Dermis microvascular lymphatic vessel endothelial cell (primary cell): ENCODE measurements at places on chromosomes 16 and 17. TPM values are rescaled to one million over a fixed set of nuclear protein-coding genes. Genes with fewer than 3 reads are reported as not detected.

GRCh38 chr16:71722801-71723536 is 1.5 kb downstream of the PHLPP2 start:
- DNase-seq: peak; percentile 73

The NPIPA8 gene
- not detected in 2 replicates for total RNA-seq

DNA sequence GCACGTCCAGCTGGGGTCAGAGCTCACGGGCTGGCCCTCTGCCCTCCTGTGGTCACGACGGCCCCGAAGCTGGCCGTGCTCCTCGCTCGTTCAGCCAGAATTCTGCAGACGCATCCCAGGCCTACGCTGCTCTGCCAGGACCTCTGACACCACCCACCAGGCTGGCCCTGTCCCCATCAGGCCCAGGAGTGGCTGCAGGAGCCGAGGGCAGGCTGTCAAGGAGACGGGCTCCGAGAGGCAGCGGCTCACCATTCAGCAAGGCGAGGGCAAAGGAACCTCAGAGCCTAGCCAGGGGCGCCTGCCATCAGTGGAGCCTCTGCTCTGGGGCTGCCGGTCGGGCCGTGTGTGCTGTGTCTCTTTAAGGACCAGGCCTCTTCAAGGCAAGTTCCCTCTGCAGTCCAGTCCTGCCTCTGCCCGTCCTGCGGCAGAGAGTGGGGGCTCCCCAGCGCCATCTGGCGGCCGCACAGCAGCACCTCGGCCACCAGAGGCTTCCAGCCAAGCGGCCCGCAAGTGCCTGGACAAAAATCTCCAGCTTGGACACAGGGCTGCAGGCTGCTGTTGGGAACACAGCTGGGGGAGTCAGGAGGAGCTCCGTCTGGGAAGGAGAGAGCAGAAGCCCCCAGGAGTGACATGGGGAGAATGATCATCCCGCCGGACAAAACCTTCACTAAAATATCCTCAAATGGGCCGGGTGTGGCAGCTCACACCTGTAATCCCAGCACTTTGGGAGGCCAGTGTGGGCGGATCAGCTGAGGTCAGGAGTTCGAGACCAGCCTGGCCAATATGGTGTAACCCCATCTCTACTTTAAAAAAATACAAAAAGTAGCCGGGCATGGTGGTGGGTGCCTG is 7.4 kb upstream of the ABR start:
- peak; percentile 83 for DNase-seq

DNA sequence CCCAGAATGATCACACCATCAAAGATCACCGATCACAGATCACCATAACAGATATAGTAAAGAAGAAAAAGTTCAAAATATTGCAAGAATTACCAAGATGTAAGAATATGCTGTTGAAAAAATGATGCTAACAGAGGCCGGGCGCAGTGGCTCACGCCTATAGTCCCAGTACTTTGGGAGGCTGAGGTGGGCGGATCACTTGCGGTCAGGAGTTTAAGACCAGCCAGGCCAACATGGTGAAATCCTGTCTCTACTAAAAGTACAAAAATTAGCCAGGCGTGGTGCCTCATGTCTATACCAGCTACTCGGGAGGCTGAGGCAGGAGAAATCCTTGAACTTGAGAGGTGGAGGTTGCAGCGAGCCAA is 53.2 kb downstream of the CPPED1 start:
- DNase-seq: no peak

The NPEPPS gene
- 62.9 and 78.0 TPM in 2 replicates for total RNA-seq

DNA sequence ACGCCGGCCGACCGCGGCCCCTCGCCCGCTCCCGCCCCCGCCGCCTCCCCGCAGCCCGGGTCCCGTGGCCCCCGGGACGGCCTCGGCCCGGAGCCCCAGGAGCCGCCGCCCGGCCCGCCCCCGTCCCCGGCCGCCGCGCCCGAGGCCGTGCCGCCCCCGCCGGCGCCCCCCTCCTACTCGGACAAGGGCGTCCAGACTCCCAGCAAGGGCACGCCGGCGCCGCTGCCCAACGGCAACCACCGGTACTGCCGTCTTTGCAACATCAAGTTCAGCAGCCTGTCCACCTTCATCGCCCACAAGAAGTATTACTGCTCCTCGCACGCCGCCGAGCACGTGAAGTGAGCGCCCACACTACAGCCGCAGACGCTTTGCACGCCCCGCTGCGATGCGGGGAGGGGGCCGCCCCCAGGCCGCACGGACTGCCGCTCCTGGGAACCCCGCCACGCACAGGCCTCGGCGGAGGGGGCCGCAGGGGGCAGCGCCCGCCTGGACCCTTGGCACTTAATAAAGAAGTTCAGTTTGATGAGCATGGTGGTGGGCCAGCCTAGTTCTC is 35.5 kb upstream of the ZC3H18 start:
- no peak for DNase-seq

The SMTNL2 gene
- not detected in 2 replicates for total RNA-seq

- no peak for DNase-seq
These were observed 19.7 kb downstream of the NUP88 start for GRCh38 chr17:5399767-5400166.

DNA sequence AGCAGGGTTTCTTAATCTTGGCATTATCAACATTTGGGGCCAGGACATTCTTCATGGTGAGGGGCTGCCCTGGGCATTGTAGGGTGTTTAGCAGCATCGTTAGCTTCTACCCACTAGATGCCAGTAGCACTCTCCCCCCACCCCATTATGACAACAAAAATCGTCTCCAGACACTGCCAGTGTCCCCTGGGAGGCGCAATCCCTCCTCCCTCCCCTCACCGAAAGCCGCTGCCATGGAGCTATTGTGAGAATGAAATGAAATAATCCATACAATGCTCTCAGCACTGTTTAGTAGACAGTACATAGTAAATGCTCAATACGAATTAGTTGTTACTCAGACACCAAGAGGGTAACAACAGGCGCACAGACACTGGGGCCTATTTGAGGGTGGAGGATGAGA is 502.9 kb downstream of the NPIPA7 start:
- DNase-seq: no peak

The TAT gene
- not detected in 2 replicates for total RNA-seq

DNA sequence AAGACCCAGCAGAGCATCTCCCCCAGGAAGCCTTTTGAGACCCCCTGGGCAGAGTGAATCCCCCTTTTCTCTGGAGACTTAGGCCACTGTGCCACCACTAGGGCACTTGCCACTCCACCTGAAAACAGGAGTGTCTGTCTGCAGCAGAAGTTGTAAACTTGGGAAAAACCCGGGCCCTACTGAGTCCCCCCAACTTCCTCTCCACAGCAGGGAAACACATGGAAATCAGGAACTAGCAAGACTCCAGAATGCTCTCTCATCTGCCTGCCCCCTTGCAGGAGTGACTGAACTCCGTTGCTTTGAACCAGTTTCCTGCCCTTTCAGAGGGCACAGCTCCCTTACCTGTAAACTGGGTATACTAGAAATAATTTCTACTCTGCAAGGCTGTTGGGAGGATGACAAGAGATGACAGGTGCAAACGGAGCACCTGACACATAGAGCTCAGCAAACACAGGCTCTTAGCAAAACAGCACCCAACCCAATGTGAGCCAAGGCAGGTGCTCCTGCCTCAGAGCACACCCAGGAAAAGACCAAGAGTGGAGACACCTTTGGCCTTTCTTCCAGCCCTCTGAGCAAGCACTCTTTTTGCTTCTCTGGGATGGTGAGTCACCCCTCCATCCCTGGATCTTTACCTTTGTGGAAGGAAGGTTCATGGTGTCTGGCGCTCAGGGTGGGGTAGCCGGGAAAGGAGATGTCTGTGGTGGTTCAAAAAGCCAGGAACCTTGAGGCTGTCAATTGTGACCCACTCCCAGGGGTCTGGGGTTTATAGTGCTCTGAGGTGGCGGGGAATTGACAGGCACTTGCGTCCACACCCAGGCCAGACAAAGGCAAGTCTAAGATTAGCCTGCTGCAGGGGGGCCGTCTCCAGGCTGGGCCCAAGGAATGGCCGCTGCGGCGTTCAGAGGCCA is at the start of gene HCRT:
Gene HCRT, minus strand, starts transcription at position 740 of the 908 bp plus-strand sequence. Its CDS starts 87 bp downstream, at position 653.
- DNase-seq: no peak

- no peak for DNase-seq
These were observed 8.8 kb upstream of the ENDOV start for GRCh38 chr17:80406146-80406545.

GRCh38 chr16:1543085-1543896 is 9.8 kb downstream of the TMEM204 start:
- peak; percentile 95 for DNase-seq

The SPNS3 gene
- 0.51 and 0.63 TPM in 2 replicates for total RNA-seq

DNA sequence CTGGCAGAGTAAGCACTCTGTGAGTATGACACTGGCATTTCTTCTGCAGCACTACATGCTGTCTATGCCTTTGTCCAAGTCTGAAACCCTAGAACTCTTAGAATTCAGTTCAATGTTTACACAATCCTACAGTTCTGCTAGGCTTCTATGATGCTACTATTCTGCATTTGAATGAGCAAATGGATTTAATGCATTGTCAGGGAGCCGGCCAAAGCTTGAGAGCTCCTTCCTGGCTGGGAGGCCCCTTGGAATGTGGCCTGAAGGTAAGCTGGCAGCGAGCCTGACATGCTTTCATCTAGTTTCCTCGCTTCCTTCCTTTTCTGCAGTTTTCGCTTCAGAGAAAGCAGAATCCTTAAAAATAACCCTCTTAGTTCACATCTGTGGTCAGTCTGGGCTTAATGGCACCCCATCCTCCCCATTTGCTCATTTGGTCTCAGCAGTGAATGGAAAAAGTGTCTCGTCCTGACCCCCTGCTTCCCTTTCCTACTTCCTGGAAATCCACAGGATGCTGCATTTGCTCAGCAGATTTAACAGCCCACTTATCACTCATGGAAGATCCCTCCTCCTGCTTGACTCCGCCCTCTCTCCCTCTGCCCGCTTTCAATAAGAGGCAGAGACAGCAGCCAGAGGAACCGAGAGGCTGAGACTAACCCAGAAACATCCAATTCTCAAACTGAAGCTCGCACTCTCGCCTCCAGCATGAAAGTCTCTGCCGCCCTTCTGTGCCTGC is at the start of gene CCL2:
Gene CCL2, plus strand, starts transcription at position 635 of the 730 bp plus-strand sequence. Its CDS starts 65 bp downstream, at position 700.
- DNase-seq: peak; percentile 77

GRCh38 chr17:77185137-77185536 is 44.4 kb downstream of the SEC14L1 start:
- no peak for DNase-seq

DNA sequence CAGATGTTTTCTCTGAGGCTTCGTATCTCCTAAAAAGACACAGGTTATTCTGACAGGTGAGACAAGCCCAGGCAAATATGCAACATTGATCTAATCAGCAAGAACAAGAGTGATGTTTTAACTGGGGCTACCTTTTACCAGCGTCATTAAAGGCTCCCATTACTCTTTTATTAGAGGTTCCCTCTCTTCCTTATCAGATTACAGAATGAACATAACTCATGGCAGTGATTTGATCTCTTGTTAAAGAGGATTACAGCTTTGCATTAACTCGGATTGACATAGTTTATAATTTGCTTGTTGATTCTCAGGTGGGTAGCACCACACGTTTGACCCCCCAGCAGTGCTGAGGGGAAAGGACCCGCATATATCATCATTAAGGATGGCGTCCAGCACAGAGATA is 90.5 kb downstream of the AATF start:
- DNase-seq: no peak

The KRT12 gene
- total RNA-seq: not detected in 2 replicates

DNA sequence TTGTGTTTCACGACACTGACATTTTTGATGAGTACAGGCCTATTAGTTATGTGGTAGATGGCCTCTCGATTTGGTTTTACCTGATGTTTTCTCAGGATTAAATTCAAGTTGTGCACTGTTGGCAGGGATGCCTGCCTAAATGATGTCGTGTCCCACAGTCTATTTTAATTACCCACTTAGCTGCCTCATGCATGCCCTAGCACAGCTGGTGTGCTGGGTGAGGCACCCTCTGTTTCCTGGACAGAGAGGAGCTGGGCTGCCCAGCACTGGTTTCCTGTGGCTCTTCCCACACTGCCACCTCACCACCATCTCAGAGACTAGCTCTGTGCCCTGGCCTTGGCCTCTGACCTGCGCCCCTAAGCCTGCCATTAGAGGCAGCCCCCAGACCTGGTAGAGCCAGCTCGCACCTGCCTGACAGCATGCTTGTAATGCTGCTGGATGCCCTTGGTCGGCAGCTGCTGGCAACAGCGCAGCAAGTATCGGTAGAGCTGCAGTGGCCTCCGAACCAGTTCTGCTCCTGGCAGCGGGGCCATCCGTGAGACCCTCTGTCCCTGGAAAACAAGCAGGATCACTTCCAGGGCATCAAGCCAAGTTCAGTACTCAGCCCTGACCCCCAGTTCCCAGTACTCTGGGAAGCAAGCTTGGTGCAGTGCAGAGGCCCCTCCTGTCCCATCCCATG is 10.9 kb downstream of the LYRM9 start:
- no peak for DNase-seq

DNA sequence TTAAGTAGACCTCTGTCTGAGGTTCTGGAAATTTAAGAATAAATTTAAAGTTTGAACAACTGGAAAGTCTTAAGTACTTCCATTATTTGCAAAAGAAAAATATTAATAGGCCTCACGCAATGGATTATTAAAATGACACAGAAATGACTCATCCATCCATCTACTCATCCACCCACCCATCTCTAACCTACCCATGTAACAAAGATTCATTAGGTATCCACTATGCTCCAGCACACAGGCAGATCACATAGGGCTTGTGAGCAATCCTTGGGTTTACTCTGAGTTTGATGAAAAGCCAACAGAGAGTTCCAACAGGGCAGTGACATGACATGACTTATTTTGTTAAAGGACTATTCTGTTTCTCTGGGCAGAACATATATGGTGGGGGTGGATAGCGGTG is 93.3 kb downstream of the HELZ start:
- DNase-seq: no peak

GRCh38 chr16:85527042-85527766 is 85.9 kb upstream of the GSE1 start:
- no peak for DNase-seq

The EXOC7 gene
- total RNA-seq: 58.8 and 89.9 TPM in 2 replicates

The CEMP1 gene
- total RNA-seq: not detected in 2 replicates

DNA sequence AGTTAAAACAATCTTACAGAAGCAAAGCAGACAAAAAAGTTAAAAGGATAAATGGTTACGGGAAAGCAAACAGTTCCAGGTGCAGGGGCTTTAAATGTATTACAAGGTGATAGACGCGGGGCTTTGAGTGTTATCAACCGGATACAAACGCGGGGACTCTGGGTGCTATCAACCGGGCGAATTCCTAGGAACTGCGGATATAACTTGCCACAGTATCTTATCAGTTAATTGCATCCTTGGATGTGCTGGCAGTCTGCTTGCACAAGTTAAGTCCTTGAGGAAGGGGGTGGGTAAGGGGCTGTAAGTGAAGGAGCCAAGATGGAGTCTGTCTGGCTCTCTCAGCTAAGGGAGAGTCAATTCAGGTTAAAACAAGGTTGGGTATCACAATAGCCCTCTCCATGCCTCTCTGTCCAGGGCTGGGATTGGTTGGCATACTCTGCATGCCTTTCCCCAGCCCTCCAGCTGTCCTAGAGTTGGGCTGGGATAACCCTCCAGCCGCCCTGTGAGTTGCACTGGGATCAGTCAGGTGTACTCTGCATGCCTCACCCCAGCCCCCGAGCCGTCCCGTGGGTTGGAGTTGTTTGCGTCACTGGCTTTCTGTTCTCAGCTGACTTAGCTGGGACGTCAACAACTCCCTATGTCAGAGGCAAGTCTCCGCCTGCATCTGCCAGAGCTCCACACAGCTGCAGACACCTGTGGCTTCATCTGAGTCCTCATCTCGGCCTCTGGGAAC is 40.9 kb downstream of the TMEM235 start:
- no peak for DNase-seq
